ENCODE measurements at places on chromosomes 5 and 9.

DNA sequence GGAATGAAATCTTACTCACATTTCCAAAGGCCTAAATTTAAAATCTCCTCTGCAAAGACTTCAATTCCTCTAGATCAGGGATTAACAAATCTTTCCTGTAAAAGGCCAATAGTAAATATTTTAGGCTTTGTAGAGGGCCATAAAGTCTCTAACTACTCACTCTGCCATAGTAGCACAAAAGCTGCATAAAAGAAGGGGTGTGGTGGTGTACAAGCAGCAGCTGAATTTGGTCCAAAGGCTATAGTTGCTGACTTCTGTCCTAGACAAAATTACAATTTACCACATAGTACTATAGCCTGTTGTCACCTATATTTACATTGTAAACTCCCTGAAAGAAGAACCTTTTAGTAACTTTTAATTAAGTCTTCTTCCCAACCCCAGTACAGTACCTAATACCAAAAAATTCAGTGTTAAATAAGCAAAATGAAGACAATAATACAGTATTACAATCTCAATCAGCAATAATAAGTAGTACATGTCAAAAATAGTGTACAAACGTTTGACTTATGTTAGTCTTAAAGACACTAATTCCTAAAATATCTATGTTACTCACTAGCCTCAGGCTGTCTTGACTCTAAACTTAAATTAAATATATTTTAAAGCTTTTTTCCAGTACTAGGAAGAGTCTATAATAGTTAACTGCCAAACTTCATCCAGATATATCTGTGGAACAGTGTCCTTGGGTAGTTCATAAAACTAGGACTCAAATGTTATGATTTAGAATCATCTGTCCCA, 6.9 kb downstream of the CETN3 start:
- no peak for DNase-seq

DNA sequence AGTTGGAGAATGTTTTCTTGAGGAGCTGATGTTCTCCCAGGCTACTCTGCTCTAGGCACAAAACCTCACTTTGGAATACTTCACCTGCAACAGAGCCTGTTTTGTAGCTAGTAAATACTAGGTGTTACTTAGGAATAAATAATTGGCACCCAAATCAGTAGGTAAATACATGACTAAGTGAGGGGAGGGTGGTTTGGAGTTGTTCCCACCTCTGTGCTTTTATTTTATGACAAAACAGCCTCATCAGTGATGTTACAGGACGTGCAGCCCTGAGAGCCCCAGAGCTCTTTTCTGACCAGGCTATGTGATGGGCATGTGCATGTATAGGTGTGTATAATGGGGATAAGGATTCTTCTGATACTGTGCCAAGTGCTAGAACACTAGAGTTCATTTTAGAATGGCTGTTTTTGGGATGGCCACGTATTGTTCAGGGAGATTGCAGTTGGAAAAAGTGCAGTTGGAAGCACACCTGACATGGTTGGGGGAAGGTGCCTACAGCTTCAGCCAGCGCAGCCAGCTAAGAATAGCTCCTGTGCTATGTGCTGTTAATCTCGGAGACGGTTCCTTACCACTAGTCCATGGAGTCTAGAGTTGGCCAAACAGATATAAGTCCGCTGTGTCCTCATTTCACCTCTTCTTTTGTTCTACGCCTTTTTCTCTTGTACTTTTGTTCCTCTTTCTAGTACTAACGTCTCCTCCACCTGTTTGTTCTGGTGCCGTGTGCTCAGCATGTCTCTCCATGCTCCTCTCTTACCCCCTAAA, 284.7 kb downstream of the FANCC start:
- no peak for DNase-seq

DNA sequence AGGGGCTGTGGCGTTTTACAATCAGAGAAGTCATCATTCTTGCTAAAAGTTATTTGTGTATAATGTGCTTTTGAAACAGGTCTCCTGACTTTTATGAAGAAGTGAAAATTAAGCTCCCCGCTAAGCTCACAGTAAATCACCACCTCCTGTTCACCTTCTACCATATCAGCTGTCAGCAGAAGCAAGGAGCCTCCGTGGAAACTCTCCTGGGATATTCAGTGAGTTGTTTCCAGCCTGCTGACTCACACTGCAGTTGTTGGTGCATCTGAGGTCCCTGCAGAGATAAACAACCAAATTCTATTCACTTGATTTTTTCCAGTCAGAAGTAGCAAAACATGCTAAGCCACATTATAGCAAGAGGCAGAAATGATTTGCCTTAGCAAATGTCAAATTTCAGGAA, 156.7 kb downstream of the DOCK8 start:
- no peak for DNase-seq

DNA sequence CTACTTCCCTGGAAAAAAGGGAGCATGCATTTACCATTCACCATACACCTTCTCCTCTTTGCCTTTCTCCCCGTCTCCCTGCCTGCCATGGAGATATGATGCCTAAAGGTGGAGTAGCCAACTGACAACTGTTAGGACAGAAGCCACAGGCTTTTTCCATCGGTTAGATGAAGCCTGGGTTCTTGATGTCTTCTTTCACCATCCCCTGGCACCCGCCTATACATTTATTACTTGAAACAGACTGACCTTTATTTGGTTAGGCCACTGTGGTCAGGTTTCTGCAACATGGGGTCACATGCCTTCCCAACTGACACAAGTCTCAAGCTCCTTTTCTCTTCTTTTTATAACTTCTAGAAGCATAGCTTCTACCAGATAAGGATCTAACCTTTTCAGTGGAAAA, 7.1 kb downstream of the LCP2 start:
- peak; percentile 62 for DNase-seq

DNA sequence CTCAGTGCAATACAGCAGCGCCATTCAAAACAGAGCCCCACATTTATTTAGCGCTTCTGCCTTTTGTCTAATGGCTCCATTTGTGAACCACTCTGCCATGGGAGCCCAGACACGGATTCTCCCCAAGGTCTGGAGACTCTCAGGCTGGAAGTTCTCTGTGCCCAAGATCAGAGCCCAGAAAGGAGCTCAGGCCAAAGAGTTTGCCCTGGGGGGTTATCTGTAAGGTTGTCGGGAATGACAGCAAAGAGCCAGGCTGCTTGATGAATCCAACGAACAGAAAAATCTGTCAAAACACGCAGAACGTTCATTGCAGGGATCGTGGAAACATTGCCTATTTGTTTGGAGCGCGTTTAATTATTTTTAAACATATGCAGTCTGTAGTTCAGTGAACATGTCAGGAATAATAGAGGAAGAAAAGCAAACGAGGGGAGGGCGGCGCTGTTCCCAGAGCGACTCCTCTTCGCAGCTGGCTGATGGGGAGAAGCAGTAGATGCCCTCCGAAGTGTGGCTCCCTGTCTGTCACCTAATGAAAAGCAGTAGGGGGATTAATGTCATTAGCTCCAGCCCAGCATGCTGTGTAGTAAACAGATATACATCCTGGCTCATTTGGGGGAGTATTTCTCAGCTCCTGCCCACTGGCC, 464.9 kb upstream of the MPDZ start:
- no peak for DNase-seq

GRCh38 chr9:79201636-79202035, 370.1 kb upstream of the TLE4 start:
- DNase-seq: no peak

GRCh38 chr5:81052325-81052724, 92.2 kb downstream of the RASGRF2 start:
- no peak for DNase-seq

DNA sequence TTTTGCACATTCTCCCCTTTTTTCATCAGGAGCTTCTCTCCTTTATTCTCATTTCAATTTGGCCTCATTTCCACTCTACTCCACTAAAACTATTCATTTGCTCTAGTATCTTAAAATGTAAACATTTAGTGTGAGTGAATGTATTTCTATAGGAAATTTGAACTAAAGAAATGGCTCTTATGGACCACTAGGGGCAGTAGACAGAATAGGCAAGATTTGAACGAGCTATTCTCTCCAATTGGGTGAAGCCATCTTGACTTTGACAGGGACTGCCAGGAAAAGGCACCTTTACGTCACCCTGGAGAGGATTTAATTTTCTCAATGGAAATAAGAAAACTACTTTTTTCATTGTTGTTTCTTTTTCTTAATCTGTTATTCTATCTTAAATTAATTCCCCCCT, 666.3 kb downstream of the DNAH5 start:
- no peak for DNase-seq

DNA sequence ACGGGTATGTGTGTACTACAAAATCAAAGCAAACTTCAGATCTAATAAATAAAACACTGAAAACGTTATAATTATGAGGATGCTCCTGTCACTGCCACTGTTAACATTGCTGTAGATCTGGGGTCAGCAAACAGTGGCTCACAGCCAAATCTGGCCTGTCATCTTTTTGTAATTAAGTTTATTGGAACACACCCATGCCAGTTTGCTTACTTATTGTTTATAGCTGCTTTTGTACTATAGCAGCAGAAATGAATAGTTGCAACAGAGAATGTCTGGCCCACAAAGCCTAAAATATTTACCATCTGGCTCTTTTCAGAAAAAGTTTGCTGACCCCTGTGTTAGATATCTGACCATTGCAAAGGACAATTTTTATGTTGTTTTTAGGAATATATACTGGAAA, 32.1 kb downstream of the PRRC1 start:
- no peak for DNase-seq

DNA sequence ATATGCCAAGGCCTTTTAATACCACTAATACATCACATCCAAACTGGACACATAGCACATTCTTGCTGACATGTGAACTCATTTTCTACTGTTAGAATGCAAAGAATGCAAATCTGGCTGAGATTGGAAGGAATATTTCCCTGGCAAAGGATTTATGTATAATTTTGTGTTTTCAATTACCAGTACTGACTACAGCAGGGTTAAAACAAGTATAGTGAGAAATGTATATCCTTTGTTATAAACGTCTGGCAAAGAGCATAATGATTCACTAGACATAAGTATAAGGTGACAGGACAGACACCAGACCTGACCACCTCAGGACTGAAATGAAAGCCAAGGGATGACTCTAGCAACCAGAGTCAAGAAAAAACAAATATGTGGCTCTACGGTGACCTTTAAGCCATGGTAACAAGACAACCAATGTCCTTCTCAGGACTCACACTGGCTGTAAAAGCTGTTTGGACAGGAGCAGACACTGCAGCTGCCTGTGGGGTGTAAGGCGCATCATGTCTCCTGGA, 95.0 kb downstream of the MRPS27 start:
- no peak for DNase-seq

DNA sequence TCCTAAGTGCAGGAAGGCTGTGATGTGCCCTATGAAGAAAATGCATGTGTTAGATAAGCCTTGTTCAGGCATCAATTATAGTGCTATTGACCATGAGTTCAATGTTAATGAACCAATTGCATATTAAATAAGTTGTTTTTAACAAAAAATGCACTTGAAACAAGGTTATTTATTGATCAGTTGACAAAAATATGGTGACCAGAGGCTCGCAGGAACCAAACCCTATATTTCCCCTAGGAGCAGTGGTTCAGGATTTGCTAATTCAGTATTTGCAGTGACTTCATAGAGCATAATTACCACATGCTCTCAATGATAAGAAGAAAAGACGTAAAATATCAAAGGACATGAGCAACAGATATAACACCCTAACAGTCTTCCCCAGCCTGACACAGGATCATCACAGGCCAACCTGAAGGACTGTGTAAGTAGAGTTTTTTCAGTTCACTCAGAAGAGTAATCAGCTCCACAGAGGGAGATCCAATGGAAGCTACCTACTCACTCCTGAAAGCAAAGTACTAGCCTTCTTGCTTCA, 92.3 kb downstream of the SEMA5A start:
- DNase-seq: no peak

- peak; percentile 59 for DNase-seq
Observed at GRCh38 chr9:134040781-134041648, 15.7 kb downstream of the BRD3OS start.

DNA sequence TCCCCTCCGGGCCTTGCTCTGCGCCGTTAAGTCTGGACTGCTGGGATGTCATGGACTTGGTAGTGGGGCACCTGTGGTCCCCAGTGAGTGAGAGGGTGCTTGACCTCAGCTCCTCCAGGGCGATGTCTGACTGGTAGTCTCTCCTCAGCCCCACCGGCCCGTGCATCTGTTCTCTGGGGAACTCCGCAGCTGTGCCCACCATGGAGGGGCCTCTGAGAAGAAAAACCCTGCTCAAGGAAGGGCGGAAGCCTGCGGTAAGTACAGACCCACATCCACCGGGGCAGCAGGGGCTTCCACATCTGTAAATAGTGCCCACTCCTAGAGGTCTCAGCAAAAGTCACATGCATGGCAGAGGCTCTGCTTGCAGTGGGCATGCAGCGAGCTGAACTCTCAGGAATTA, 52.6 kb upstream of the GARNL3 start:
- no peak for DNase-seq

- no peak for DNase-seq
Observed at GRCh38 chr9:71758277-71758676, 10.0 kb downstream of the CEMIP2 start.

DNA sequence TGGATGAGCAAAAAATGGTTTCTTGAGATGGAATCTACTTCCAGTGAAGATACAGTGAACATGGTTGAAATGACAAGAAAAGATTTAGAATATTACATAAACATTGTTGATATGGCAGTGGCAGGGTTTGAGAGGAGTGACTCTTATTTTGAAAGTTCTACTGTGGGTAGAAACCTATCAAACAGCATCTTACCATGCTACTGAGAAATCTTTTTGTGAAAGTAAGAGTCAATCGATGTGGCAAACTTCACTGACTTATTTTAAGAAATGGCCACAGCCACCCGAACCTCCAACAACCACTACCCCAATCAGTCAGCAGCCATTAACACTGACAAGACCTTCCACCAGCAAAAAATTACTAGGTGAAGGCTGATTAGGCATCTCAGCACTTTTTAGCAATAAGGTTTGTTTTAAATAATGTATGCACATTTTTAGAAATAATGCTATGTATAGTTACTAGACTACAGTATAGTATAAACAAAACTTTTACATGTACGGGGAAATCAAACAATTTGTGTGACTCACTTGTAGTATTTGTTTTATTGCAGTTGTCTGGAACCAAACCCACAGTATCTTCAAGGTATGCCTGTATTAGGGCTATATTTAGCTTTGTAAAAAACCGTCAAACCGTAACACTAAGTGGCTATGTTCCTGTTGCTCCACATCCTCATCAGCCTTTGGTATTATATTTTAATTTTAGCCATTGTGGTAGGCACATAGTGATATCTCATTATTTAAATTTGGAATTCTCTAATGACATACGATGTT, 30.6 kb upstream of the ADAMTS6 start:
- no peak for DNase-seq

- DNase-seq: no peak
Observed at GRCh38 chr5:164060786-164061355, 555.5 kb downstream of the MAT2B start.

DNA sequence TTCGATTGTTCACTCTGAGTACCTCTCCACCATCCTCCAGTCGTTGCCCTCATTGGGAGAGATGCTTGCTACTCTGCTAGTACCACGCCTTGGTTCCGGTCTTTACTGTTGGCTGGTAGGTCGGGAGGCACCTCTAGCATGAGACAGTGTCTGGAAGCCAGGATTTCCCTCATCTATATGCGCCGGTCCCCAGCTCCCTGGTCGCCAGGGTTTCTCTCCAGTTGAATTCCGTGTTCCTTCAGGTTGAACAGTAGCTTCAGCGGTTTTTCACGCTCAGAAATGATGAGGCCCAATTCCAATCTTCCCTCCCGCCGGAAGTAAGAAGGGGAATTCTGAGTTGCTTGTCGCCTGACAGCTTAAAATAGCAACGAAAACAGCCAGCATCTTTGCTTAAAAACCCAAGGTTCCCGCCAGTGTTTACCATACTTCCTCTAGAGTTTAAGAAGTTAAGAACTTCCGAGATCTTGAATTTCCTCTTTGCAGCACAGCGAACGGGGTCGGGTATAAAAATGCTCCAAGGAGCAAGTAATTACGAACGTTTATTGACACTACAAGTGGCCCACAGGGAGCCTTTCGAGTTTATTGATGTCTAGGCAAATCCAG, 1.3 kb upstream of the ST8SIA4 start:
- DNase-seq: peak; percentile 70

- DNase-seq: no peak
Observed at GRCh38 chr5:142690667-142691066, 4.8 kb upstream of the FGF1 start.
